BJ (cell line): ENCODE measurements at places on chromosomes 7 and 10.

DNA sequence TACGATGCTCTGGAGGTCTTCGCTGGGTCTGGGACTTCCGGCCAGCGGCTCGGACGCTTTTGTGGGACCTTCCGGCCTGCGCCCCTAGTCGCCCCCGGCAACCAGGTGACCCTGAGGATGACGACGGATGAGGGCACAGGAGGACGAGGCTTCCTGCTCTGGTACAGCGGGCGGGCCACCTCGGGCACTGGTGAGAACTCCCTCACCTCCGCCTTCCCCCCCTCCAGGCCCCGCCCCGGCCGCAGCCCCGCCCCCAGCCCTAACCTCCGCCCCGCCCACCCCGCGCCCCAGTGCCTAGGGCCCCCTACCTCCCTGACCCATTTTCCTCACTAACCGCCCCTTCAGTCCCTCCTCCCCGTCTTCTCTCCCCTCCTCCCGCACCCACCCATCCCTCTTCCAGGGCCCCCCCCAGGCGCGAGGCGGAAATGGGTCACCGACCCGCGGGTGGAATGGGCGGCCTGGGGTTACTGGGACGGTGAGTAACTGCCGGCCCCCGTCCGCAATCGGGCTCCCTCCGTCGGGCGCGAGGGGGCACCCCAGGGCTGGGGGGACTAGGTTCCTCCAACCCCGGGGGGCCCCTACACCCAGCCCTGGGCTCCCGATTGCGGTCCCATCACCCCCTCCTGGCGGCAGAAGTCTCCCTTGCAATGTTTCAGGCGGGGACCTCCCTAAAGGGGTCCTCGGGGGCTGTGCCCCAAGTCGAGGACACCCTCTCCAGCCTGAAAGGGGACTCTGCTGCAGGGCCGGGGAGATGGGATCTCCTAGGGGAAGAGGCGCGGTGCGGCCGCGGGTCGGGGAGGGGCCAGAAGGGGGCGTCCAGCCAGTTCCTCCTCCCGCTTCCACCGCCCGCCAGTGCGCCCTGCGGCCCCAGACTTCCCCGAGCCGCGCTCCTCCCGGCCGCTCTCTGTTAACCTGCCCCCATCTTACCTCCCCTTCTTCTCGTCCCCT is 2.1 kb downstream of the PCOLCE start:
- DNase-seq = no peak

DNA sequence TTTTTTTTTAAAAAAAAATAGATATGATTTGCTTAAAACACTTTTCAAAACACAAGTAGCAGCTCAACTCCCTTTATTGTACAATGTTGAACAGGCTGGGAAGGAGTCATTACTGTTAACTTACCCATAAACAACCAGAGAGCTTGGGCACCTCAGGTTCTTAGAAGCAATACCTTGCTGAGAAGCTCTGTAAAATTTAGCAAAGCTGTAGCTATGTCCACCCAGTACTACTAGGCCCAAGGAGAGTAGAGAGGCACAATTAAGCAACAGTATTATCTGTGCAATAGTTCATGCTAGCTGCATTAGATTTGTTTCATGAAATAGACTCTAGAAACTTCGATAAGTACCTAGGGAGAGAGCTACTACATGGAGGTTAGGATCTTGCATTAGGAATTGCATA is 32.0 kb downstream of the SEMA3A start:
- no peak for DNase-seq

GRCh38 chr7:89618274-89618673 is 536.0 kb upstream of the STEAP1 start:
- DNase-seq = no peak

DNA sequence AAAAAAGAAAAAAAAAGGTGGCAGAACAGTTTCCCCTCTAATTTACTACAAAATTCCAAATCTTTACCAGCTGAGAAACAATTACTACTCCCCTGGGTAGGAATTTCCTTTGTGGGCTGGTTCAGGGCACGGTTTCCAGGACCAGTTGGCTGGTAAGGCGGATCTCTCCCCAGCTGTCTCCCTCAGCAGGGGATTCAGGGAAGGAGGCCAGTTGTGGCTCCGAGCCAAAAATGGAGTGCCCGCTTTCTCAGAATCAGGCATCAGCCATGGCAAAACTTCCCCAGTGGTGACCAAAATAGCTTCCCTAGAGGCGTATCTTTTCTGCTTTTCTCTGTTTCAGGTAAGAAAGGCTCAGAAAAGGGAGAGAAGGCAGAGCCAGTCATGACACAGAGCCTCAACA is 91.2 kb downstream of the ZNF22 start:
- no peak for DNase-seq

DNA sequence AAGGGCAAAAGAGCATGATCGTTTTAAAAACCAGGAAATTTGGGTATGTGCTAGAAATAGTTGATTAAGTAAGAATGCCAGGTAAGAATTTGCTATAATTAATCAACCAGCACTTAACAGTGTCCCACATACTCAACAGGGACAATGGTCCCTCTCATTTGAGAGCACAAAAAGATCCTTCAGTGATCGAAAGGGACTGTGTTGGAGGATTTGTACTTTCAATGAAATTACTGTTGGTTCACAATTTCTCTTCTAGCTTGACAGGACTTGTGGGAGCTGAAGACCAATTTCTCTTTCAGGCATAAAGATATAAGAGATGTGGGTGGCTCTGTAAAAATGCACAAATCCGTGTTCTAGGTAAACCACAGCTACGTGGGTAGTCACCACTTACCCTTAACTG is 12.5 kb upstream of the PLEKHS1 start:
- DNase-seq = no peak

- no peak for DNase-seq
Observed at GRCh38 chr7:91355695-91356435, 91.6 kb downstream of the FZD1 start.

- no peak for DNase-seq
Observed at GRCh38 chr10:125882596-125882995, 1.5 kb upstream of the DHX32 start.

GRCh38 chr7:7720750-7721621 is 2.6 kb upstream of the RPA3 start:
- DNase-seq = no peak

DNA sequence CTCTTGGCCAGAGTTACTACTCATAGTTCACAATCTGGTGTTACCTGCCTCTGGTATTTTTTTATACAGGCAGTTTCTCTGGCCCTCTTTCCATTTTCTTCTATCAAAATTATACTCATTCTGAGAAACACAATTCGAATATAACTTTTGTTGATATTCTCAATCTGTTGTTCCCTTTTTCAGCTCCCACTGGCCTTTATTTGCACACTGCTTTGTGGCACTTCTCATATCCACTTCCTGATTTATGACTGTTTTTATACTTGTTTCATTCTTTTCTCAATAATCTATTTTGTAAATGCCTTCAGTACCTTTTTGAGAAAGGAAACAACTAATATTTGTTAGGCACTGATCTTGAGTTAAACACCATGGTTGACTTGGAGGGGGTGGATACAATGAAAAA is 93.8 kb upstream of the HDAC9 start:
- no peak for DNase-seq

GRCh38 chr7:35676211-35676610 is 18.7 kb downstream of the HERPUD2 start:
- DNase-seq = no peak

DNA sequence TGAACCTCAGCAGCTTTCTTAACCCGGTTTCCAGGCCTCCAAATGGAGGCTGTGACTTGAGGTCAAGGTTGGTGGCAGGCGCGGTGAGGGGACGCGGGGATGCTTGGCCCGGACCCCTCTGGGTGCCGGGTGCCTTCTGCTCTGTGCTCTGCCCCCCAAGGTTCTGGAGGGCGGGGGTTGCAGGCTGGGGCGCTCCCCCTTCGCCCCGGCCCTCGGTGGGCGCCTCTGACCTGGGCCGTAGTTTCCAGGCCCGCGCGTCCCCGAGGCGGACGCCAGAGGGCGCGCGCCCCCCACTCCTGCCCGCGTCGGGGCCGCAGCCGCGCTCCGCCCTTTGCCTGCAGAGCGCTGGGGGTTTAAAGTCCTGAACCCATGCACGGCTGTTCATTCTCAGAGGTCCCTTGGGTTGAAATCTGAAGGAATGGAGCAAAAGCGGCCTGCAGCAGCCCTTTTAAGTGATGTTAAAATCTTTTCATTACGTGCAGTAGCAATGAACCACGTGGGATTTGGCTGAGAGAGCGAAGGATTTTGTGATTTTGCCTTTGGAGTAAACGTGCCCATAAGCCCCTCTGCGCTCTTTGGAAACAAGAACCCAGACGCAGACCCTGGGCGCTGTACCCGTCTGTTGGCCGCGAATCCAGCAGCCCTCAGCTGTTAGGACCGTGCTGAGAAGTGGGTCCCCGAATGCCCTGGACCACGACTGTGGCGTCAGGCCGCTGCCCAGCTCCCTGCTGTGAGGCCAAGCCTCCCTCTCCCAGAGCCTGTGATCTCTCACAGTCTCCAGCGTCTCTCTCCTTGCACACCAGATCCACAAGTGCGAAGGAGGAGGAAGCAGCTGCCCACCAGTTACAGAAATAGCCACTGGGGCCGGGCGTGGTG is 135.0 kb downstream of the ACTR3B start:
- no peak for DNase-seq

DNA sequence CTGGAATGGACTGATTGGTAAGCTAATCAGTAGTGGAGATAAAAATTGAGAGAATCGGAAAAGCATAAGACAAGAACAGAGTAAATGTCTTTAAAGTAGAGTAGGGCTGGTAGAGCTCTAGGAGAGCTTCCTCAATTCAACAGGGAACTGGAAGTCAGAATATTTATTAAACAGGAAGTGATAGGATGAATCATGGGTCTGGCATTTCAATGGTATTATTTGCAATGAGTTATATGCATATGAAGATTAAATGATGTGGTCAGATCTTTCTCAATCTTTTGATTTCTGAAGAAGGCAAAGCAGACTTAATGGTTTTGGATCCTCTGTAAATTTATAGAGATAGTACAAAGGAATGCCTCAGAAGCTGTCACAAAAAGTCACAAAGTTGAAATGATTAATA is 349.0 kb downstream of the HPSE2 start:
- no peak for DNase-seq

GRCh38 chr7:135741905-135742304 is 6.7 kb downstream of the FAM180A start:
- DNase-seq = no peak

DNA sequence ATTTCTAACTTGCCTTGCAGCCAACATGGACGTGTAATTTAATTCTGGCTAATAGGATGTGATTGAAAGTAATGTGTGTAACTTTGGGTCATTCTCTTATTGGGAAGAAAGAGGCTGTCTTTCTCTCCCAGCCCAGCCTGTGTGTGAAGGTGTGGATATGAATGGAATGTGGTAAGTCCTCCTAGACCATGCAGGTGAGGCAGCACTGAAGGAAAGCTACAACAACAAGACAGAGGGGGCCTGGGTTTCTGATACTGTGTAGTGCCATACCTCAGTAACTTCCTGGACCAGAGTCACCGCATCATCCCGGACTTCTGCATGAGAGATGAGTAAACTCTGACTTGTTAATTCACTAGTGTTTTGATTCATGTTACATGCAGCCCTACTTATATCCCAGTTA is 237.0 kb downstream of the EXOC4 start:
- DNase-seq = no peak

DNA sequence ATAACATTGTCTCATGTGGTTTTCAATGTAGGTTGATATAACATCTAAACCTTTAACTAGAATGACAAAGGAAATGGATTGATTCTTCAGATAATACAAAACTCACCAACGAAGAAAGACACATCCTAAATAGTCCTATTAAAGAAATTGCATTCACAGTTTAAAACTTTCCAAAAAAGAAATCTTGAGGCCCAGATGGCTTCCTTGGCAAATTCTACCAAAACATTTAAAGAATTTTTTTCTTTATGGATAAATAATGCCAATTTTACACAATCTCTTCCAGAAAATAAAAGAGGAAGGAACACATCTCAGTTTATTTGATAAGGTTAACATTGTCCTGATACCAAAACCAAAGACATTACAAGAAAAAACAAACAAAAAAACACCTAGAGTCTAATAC is 349.5 kb downstream of the CALN1 start:
- DNase-seq = no peak

- no peak for DNase-seq
Observed at GRCh38 chr7:15417341-15417988, 144.3 kb downstream of the AGMO start.

DNA sequence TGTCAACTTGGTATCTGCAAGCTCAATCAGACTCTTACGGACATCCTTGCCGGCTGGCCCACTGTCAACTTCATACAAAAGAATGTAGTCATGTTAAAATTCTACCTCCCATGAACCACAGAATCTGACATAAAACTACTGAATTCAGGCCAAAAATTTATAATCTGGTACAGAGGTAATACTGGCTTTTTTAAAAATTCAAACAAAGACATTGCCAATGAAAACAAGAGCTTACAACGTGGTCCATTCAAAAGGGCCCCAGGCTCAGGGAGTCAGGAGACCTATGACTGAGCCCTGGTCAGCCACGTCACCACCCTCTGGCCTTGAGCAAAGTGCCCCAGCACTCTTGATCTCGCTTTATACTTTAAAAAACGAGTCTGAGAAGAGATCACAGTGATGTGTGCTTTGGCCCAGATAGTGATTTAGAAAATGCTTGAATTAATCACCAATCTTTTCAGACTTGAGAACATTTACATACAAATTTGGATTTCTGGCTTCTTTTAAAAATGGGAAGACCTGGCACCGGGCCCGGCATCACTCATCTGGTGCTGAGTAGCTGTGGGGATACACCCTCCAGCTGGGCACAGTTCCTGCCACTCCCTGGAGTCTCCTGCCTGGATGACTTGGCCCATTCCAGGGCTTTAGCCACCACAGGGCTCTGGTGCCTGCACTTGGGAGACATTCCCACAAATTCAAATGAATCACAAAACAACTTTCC is 94.1 kb downstream of the PIP4K2A start:
- peak; percentile 79 for DNase-seq

- DNase-seq = no peak
Observed at GRCh38 chr7:5613607-5614006, 167.9 kb downstream of the RNF216 start.

GRCh38 chr7:152674860-152675758 is 832 bp downstream of the XRCC2 start:
- no peak for DNase-seq

DNA sequence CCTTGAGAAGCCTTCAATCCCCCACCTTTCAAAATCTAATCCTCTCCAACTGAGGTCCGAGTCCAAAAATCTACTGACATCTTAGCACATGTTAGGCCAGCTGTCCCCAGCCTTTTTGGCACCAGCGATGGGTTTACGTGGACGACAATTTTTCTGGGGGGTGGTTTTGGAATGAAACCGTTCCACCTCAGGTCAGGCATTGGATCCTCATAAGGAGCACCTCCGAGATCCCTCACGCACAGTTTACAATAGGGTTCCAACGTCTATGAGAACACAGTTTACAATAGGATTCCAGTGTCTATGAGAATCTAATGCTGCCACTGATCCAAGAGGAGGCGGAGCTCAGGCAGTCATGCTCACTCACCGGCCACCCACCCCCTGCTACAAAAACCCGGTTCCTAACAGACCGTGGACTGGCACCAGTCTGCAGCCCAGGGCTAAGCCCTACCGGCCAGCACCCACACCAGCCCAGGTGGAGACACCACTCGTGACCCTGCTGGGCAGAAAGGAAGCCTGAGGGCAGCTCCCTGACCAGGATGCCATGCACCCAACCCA is 107.6 kb downstream of the DIP2C start:
- DNase-seq = no peak

- DNase-seq = no peak
Observed at GRCh38 chr7:107944411-107945169, 53.6 kb downstream of the DLD start.
